NAMALWA (cell line): ENCODE measurements at places on chromosomes 11 and 22.

DNA sequence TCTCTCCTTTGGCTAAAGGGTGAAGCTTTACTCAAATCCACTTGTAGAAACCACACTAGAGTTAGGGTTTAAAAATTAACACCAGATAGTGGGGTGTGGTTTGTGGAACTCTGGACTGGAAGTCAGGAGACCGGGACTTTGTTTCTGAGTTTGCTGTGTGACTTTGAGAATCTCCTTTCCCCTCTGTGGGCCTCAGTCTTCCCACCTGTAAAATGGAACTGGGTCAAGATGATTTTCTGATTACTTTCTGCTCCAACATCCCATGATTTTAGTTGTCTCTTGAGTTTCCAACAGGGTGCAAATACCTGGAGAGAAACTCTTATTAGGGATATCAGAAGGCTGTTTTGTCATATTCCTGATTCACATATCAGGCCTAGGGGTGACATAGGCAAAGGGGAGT lies 301.0 kb downstream of the MIAT start:
- no peak for DNase-seq

GRCh38 chr22:37578002-37578401 lies 1.9 kb downstream of the LGALS2 start:
- DNase-seq: no peak

DNA sequence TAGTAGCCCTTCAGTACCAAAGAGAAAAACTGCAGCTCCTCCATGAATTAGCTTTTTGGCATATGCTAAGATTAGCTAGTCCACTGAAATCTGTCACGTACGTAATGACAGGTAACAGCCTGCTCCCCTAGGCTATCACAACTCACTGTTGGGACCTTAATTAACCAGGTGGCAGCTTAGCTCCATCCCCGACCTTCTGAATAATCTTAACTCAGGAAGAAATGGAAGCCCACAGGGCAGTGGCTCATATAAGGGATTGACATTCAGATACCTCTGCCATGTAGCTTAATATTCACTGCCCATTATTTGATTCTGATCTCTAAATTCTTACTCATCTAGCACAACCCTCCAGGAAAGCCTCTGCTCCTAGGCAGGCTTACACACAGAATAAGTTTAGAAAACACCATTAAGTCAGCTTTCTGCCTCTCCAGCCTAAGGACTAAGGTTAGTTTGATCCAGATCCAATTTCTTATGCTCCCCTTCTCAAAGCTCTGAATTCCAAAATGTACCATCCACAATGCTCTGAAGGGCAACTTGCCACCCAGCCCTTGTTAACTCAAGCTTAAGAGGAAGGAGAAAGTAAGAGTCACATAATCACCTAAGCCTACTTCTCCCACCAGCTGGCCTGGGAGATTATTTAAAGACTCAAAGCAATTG lies 5.0 kb downstream of the HSPA8 start:
- peak; percentile 49 for DNase-seq

GRCh38 chr11:12200279-12200990 lies 90.0 kb downstream of the MICAL2 start:
- DNase-seq: no peak

GRCh38 chr11:18761144-18761543 lies 30.5 kb downstream of the PTPN5 start:
- no peak for DNase-seq

- no peak for DNase-seq
These were observed 118.2 kb upstream of the OR9Q1 start for GRCh38 chr11:57905439-57905838.

GRCh38 chr22:39932918-39933649 lies 27.1 kb upstream of the TMA7B start:
- DNase-seq: peak; percentile 75

- no peak for DNase-seq
These were observed 26.3 kb upstream of the GNB1L start for GRCh38 chr22:19880786-19881569.

DNA sequence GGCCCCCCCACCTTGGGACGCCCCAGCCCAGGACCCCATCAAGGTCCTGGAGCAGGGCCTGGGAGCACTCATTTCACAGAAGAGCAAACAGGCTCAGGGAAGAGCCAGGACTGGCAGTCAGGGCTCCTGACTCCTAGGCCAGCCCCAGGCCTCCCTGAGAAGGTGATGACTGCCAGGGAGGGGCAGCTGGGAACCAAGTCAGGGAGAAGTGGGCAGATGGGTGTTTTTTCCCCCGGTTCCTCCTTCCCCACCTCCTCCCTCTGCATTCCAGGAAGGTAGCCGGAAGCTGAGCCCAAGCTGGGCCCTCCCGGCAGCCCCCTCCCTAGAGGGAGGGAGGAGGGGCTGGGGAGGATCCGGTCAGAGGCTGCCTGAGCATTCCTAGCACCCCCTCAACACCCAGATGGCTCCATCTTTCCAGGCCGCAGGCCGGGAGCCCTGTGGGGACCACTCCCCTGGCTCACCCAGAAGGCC lies 19.6 kb downstream of the MYRF start:
- no peak for DNase-seq

DNA sequence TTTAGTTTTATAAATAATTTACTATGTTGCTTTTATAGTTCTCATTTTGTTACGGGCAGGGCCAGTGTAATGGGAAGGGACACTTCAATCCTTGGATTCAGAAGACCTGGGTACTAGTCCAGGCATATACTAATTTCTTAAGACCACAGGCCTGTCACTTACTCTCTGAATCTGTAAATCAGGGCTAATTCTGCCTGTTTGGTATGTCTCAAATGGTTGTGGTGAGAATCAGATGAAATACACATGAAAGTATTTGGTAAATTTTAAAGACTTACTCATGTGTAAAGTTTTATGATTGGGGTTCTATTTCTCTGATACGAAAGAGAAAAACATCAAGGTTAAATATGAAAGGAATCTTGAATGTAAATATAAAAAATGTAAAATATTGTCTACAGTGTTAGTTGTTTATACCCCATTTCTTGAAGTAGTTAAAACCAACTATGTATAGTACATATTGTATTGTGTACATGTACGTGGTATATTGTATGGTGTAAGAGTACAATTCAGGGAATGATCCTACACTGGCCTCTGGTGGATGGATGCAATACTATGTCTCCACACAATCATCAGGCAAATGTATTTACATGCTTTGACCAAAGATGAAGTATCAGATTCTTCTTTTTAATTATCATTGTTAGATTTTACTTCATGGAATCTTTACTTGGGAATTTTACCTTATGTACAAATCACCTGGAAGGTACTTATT lies 24.5 kb upstream of the RAG2 start:
- DNase-seq: peak; percentile 80

DNA sequence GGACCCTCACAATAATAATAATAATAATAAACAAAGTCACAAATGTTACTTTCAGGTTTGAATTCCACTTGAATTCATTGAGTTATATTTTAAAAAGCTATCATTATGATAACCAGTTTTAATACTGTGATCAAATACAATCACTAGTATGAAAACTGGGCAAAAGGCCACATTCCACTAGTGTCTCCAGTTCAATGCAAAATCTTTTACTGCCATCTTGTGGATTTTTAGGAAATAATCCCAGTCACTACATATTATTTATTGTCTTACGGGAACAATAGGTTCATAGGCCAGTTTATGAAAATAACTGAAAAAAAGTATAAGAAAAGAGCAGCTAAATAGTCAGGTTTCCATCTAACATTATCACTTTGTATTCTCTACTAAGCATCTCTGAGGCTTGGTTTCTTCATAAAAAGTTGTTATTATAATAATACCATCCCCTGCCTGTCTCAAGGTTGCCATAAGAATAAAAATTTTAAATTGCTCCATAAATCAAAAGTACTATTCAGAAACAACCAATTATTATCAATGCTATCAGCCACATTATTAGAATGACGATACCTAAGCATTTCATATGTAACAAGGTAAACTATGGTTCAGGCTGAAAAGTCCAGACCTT lies 533.9 kb upstream of the CCDC90B start:
- peak; percentile 69 for DNase-seq

DNA sequence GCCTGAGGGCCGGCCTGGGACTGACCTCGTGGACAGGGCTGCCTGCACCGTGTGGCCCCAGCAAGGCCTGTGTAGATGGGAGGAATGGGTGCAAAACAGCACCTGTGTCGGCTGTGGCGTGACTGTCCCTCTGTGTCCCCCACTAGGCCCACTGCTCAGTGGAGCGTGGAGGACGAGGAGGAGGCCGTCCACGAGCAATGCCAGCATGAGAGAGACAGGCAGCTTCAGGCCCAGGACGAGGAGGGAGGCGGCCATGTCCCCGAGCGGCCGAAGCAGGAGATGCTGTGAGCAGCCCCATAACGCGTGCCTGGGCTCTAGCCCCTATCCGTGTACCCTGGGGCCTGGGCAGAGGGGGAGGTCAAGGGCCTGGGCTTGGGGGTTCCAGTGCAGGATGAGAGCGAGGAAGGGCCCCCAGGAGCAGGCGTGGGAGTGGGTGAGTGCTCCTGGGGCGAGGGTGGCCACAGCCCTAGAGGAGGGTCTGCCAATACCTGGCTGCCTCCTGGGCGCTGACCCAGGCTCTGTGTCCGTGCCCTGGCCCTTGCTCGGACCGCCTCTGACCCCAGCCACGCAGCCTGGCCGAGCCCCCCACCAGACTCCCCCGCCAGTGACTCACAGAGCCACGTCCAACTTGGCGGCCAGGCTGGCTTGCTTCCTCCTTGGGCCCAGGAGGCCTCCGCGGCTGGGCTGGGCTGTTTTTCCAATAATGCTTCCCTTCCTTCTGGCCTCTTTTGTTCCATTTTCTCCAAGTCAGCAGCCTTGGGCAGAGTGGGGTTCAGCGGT lies 11.6 kb downstream of the PRR33 start:
- DNase-seq: no peak

GRCh38 chr22:32331236-32331917 lies 26.3 kb upstream of the RFPL3 start:
- no peak for DNase-seq

GRCh38 chr22:40904101-40904500 lies 42.2 kb upstream of the DNAJB7 start:
- DNase-seq: no peak

DNA sequence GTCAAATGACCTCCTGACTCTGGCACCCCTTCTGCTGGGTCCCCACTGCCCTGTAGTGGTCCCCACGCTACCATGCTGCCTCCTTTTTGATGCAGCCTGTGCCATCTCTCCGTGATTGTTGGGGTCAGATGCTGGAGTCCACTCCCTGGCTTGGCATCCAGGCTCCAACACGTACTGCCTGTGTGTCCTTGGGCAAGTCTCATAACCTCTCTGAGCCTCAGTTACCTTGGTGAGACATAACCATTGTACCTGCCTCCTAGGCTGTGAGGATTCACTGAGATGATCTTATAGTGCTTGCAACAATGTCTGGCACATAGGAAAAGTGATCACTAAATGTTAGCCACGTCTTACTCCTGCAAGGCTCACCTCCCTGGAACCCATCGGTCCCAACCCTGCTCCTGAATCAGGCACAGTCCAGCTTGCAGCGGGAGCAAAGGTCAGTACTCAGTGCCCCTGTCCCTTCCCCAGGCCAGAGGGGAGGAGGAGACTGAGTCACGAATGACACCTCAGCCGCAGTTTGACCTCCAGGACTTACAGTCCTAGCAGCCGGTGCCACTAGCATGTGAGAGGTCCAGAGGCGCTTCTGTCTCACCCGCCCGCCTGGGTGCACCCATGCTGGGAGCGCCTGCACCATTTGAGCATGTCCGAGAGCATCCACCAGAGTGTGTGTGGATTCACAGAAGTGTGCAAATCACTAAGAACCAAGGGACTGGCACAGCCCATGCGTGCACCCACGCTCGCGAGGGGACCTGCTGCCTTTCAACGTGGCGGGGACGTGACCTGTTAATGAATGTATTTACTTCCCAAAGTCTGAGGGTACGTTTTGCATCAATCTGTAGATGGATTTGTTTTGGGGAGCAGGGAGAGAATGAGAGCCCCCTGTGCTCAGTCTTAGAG lies 3.0 kb upstream of the APOA4 start:
- no peak for DNase-seq
